Activated CD4-positive, alpha-beta T cell treated with anti-CD3 and anti-CD28 coated beads for 36 hours (primary cell): ENCODE measurements at places on chromosomes 1 and 21.

DNA sequence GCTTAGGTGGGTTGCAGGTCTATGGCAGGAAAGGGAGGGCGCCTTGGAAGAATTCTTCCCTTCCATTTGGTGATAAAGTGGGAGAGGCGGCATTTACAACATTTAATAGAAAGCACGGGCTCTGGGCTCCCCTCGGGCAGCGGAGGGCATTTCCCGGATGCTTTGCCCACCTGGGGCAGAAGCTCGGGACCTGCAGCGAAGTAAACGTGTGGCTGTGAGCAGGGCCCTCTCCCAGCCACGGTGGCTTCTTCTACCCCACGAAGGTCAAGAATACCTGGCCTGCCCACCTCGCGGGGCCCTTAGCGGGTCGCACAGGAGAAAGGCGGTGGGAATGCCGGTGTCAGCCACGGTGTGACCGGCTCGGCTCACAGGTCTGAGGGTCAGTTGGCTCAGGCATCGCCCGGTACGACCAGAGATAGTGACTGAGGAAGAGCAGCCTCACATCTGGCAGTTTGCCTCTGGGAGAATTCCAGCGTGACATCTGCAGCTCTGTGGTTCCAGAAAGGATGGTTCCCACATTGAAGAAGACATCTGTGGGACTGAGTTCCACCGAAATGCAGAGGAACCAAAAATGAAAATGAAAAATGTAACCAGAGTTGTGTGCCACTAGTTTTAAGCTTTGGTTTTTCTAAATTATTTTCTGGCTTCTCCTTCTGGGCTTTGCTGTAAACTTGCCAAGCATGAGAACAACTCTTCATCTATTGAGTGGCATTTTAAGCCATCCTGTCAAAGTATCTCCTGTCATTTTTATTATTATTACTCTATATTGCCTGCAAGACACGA is 720 bp upstream of the F3 start:
- H3K27me3 ChIP-seq = peaks cover 67% of the 10 kb centered on the region
- no peaks in the 10 kb centered on the region for H3K36me3 ChIP-seq
- H3K4me1 ChIP-seq = peaks cover 13% of the 10 kb centered on the region
- DNase-seq = no peak

GRCh38 chr21:40244981-40245380 is 377.7 kb downstream of the PCP4 start:
- no peaks in the 10 kb centered on the region for H3K27me3 ChIP-seq
- H3K36me3 ChIP-seq = no peaks in the 10 kb centered on the region
- H3K4me3 ChIP-seq = no peak overlapping the region
- no peak overlapping the region for H3K27ac ChIP-seq

DNA sequence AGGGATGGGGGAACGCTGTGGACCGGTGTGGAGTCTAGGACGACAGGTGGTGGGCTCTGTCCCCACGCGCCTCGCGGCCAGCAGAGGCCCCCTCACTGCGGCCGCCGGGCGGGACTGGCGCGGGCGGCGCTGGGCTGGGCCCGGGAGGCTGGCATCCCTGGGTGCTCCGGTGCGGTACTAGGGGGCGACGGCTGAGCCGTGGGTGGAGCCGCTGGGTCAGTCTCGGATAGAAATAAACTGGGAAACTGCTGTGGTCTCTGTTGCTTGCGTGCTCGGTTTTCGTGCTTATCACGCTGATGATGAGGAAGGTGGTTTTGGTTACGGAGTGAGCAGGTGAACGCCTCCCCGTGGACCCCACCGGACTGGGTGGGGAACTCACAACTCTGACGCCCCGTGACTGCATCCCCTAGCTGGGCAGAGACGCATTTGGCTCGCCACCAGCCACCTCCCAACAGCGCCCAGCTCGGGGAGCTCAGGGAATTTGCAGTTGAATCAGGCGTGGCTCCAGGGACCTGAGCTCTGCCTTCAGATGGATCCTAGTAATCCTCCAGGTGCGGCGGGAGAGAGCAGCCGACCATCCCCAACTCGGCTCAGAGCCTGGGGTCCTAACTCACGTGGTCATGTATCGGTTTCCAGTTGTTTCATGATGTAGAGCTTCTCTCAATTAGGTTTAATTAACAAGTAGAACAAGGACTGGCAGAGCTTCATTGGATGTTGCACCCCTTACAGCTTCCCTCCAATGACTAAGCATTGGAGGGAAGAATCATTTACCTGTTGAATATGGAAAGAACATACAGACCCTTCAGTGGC is 32.1 kb downstream of the HSD17B7 start:
- H3K27ac ChIP-seq = no peak overlapping the region
- no peaks in the 10 kb centered on the region for H3K36me3 ChIP-seq
- H3K4me1 ChIP-seq = peaks cover 16% of the 10 kb centered on the region
- peak overlapping the region; percentile 36 for H3K4me3 ChIP-seq

DNA sequence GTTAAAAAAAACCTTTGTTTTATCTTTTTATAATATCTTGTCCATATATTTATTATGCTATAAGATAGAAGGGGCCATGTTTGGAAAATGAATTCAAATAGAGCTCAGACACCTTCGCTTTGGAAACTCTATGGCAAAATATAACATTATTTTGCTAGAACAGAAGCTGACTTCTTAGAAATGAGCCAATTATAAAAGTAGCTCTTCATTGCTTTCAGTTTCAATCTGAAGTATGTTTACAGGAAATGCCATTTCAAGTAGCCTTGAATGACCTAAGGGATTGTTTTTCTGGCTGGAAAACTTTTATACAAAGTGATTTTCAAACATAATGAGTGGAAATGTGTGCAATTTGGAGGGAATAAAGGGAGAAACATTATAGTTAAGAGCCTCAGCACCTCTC is 37.8 kb upstream of the GBP5 start:
- DNase-seq = no peak
- peaks cover 17% of the 10 kb centered on the region for H3K36me3 ChIP-seq
- H3K4me1 ChIP-seq = peaks cover 34% of the 10 kb centered on the region
- peak overlapping the region; percentile 86 for H3K27ac ChIP-seq
- H3K4me3 ChIP-seq = no peak overlapping the region
- H3K27me3 ChIP-seq = no peaks in the 10 kb centered on the region

GRCh38 chr1:45043094-45043493 is 31.0 kb downstream of the UROD start:
- H3K4me1 ChIP-seq = no peaks in the 10 kb centered on the region
- H3K27ac ChIP-seq = no peak overlapping the region
- DNase-seq = no peak
- H3K4me3 ChIP-seq = no peak overlapping the region
- no peaks in the 10 kb centered on the region for H3K27me3 ChIP-seq

DNA sequence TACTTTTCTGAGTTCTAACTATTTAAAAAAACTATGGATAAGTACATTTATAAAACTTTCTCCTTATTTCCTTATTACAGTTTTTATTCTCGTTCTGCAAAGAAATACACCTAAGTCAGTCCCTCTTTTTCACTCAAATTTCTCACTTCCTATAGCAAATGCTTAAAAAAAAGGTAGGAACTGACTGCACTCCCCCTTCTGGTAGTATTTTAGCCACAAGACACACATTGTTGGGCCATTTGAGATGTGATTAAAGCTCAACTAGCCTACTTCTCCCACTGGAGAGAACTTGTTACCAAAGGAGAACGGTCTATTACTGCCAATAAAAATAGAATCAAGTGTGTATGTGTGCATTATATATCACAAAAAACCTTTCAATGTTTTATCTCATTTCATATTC is 521.9 kb upstream of the PRMT6 start:
- no peaks in the 10 kb centered on the region for H3K4me1 ChIP-seq
- DNase-seq = no peak
- peaks cover 2% of the 10 kb centered on the region for H3K36me3 ChIP-seq
- no peaks in the 10 kb centered on the region for H3K27me3 ChIP-seq
- H3K4me3 ChIP-seq = no peak overlapping the region
- no peak overlapping the region for H3K27ac ChIP-seq

DNA sequence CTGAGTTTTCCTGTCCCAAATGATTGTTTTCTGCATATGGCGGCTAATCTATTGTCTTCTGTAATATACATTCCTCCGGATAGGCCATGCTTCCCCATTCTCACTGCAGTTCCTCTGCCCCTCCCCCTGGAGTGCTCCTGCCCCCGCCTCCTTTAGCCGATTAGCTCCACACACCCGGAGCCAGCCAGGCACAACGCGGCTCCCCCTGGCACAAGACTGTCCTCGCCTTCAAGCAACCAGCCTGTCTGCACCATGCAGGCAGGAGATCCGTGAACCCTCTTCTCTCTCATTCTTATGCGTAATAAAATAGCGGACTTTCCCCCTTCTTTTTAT is 18.0 kb downstream of the SERTAD4 start:
- no peak overlapping the region for H3K27ac ChIP-seq
- no peak overlapping the region for H3K4me3 ChIP-seq
- peaks cover 29% of the 10 kb centered on the region for H3K4me1 ChIP-seq
- peaks cover 63% of the 10 kb centered on the region for H3K27me3 ChIP-seq

DNA sequence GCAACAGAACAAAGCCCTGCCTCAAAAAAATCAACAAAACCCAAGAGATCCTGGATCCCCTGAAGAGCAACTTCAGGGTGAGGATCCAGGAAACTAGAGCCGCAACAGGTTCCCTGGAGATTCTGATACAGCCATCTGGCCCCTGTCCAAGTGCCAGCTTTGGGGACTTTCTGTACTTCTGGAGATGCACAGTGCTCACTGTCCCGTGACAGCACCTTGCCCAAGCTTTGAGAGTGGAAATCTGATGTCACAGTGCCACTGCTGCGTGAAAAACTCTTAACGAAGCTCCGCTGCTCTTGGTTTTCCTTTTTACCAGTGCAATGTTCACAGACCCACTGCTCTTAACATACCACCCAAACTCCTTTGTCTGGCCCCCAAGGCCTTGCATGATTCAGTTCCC is 26.3 kb downstream of the STK40 start:
- peaks cover 39% of the 10 kb centered on the region for H3K36me3 ChIP-seq
- no peaks in the 10 kb centered on the region for H3K27me3 ChIP-seq
- peak overlapping the region; percentile 85 for H3K27ac ChIP-seq
- H3K4me3 ChIP-seq = no peak overlapping the region
- no peak for DNase-seq
